ENCODE measurements at places on chromosomes 7 and 10.

GRCh38 chr10:70035531-70035930, 17.1 kb upstream of the MACROH2A2 start:
- no peak for DNase-seq

DNA sequence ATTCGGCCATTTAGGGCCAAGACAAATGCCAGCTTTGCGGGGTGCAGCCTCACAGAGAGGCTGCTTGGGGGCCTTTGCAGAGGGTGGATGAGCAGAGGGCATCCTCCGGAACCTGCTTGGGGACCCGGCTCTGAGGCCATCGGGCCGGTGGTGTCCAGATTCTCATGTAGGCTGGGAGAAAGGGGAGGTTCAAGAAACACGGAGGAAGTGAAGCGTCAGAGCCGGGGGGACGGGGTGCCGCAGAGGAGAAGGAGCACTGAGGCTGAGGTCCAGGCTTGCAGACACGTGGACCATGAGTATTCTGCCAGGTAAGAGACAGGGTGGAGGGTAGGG, 150.7 kb upstream of the SHH start:
- no peak for DNase-seq

- DNase-seq: no peak
These were observed 830 bp downstream of the IMPDH1 start for GRCh38 chr7:128408709-128409595.

DNA sequence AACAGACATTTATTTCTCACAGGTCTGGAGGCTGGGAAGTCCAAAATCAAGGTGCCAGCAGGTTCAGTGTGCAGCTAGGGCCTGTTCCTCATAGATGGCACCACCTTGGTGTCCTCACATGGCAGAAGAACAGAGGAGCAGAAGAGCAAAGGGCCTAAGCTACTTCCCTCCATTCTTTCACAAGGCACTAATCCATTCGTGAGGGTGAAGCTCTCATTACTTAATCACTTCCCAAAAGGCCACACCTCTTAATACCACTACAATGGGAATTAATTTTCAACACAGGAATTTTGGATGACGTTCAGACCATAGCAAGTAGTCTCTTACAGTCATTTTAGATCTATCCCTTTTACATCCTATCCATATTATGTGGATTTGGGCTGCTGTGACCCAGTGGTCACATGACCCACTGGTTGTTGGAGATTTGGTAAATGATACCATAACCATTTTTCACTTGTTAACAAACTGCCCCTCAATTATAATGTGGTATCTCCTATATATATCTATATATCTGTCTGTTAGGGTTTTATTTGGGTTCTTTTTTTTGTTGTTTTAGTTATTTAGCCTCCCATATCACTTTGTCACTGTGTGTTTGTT, 63.4 kb downstream of the BBS9 start:
- no peak for DNase-seq

DNA sequence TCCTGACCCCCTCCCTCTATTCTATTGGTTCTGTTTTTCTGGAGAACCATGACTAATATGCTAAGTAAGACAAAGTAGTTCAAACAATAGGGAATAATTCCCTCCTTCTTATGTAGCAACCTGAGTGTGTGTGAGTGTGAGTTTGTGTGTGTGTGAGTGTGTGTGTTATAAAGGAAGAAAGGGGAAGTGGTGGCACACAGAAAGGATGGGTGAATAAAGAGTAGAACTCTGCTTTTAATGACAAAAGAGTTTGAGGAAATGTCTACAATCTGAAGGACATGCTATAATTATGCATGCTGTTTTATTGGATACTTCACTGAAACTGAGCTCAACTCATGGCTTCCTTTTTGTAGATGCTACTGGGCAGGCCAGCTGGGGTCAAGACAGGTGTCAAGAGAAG, 489.5 kb downstream of the REEP3 start:
- no peak for DNase-seq

GRCh38 chr10:32379318-32379949, 32.5 kb upstream of the EPC1 start:
- DNase-seq: peak; percentile 32

- DNase-seq: no peak
These were observed 57.2 kb downstream of the RASGEF1A start for GRCh38 chr10:43209651-43210141.

GRCh38 chr7:53191836-53192443, 156.5 kb downstream of the POM121L12 start:
- DNase-seq: no peak

GRCh38 chr7:46682836-46683624, 762.0 kb upstream of the IGFBP3 start:
- DNase-seq: no peak

- no peak for DNase-seq
These were observed 340.9 kb downstream of the SORCS3 start for GRCh38 chr10:104981995-104982394.

DNA sequence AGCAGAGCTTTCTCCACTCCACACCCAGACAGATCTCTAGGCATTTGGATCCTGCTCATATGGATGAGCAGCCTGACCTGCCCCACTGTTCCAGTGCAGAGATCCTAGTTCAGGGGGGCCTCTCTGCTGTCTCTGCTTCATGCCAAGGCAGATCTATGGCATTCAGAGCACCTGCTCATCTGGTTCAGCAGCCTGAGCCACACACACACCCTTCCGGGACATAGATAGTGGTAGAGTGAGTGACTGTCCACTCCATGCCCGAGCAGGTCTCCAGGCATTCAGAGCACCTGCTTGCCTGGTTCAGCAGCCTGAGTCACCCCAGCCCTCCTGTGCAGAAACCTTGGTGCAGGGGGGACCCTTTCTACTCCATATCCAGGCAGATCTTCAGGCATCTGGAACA, 54.3 kb upstream of the ZNF800 start:
- DNase-seq: no peak

DNA sequence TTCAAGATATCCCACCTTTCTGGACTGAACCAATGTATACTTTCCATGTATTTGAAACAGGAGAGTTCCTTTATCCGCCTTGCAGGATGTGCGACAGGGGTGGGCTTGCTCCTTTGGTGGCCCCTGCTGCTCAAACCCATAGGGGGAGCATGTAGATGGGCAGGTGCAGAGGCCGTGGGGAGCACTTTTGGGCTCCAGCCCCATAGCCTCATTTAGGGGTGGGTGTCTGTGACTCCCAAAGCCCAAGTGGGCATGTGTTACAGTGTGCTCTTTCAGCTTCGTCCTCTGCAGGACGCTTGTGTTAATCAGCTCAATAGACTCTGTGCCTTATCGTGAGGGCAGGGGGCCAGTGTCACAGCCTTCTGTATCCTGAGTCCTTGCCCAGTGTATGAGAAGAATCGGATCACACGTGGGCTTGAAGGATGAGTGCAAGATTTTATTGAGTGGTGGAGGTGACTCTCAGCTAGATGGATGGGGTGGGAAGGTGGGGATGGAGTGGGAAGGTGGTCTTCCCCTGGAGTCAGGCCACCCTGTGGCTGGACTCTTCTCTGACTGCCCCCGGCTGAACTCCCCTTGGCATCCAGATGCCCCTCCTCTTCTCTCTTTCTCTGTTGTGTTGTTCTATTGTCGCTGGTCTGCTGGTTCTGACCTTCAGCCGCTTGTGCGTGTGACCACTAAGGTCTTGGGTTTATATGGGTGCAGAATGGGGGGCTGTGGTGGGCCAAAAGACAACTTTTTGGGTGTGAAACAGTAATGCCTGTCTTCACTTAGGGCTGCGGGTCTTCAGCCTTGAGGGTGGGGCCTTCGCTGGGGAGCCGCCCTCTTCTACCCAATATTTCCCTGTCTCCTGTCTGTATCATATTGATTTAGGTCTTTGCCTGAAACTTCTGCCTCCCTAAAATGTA, 262.2 kb downstream of the GLRX3 start:
- no peak for DNase-seq

GRCh38 chr7:21412410-21412851, 15.5 kb upstream of the SP4 start:
- no peak for DNase-seq

DNA sequence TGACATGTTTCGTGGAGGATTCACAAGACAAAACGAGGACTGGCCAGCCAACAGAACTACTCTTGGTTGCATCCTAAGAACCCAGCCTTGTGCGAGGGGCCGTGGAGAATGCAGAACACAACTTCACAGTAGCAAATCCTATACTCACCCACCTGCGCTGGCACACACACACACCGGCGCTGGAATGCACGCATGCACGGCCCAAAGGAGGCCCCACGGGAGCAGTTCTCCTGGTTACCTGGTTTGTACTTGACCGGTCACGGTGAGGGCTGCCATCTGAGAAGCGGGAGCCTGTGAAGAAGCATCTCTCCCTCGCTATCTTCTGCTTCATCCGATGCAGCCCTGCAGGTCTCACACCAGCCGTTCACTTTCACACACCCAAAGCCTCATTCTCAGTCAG, 137.8 kb downstream of the ZMYND11 start:
- DNase-seq: no peak

DNA sequence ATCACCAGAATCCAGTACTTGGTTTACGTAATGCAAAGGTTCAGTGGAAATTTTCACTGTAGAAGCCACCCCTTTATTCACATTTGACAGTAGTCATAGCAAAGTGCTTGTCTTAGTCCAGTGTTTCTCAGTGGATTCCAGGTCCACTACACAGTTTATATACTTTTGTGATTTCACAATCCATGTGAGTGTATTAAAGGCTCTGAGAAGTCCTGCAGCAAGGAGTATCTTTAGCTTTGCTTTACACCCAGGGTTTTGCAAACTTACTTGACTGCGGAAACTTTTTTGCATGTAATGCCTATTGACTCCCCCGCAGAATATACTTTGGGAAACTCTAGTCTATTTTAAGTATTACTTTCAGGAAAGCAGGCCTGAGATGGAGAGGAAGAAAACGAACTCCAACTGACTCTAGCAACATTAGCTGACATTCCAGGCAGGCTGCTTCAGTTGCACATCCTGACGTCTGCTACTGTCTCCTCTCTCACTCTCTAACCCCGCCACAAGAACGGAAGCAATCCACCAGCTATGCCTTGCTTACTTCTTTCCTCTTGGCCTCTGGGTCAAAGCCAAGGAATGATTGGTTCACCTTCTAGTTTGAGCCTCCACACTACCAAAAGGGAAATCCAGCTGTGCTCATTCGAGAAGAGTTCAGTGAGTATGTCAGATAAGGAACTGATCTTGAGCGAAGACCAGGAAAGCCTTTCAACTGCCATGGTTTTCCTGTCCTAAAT, 6.2 kb downstream of the PLXNA4 start:
- DNase-seq: no peak

GRCh38 chr7:152115021-152115718, 89.7 kb downstream of the GALNT11 start:
- no peak for DNase-seq

GRCh38 chr7:68900096-68900495, 698.2 kb upstream of the AUTS2 start:
- DNase-seq: no peak

- DNase-seq: no peak
These were observed 8.6 kb upstream of the INHBA start for GRCh38 chr7:41711283-41712064.

DNA sequence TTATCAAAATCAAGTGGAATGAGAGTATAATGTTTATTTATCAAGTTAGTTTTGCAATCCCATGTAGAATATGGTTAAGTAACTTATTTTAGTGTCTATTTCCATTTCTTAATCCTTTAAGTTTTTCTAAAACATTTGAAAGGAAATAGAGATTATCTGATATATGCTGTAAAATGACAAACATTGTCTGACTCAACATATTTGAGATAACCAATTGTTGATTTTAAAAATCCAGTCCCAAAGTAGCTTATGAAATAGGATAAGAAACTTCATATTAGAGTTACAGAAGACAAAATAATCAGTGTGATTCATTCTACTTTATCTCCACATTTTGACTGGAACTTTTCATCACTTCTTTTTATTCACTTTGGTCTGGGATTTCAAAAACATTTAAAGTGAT, 38.7 kb upstream of the CDK1 start:
- DNase-seq: no peak

DNA sequence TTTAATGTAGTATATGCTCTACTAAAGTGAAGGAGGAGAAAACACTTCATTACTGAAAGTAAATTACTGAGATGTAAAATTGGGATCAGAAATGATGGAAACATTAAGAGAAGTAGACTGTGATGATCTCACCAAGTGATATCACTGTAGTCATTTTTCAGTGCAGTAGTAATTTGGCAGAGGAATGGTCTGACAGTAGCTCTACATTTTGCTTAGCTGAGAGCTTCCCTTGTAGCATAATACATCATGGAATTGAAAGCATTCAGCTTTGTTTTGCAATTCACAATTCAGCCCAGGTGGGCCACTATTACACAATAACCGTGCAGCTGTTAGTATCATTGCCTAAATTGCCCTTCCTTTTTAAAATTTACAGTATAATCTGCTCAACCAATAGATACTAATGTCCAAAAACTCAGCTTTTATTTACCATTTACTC, 19.4 kb upstream of the CABCOCO1 start:
- DNase-seq: no peak

- no peak for DNase-seq
These were observed 81.1 kb downstream of the NRP1 start for GRCh38 chr10:33253411-33253810.

GRCh38 chr10:20737107-20737506, 160.0 kb downstream of the NEBL start:
- no peak for DNase-seq

DNA sequence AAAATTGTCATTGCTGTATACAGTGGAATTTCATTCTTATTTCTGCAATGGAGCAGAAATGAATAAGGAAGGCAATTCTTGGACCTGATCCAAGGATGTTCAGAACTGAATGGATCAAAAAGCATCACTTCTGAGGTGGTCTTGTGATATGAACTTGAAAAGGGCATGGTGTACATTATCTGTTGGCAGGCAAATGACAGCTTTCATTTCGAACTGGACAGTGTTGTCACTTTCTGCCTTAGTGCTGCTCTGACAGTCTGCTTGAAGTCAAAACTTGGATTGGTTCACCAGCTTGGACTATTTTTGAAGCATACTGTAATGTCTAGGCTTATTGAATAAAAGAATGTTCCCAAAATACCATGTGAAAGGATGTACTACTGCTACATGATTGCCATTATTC, 52.0 kb downstream of the VCL start:
- no peak for DNase-seq

DNA sequence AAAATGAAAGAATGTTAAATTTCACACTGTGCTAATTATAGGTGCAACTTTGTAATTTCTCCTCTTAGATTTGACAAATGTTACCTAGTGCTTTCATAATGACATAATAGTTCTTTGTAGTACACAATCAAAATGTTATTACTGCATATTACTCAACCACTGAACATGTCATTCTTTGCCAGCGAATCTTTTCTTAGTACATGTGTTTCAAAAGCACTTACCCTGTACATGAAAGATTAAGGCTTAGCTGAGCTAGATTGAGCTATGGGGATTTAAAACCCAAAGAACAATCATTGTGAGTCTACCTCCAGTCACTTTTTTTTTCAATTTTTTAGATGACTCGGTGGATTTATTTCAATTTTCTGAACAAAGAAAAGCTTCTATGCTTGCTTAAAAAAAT, 123.5 kb upstream of the FERD3L start:
- DNase-seq: no peak

- DNase-seq: no peak
These were observed 189.1 kb downstream of the CRPPA start for GRCh38 chr7:16232273-16232672.

DNA sequence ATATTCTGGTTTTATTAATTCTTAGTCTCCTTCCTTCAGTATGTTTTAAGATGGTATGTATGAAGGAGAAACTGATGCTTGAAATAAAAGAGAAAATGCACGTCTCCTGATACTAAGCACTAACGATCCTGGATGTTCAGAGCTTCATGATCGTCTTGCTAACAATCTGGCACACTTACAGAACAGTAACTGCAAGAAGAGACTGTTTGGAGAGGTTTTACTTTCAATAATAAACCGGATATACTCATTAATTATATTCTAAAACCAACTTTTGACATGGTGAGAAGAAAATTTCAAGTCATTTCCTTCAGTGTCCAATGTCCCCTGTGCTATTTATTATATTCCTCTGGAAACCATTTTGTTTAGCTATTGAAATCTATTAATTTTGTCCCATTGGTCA, 251.0 kb downstream of the NXPH1 start:
- no peak for DNase-seq
